Kidney (tissue), 22 donors: ENCODE measurements at places on chromosomes 7 and 10. TPM values are rescaled to one million over a fixed set of nuclear protein-coding genes. Genes with fewer than 3 reads are reported as not detected.

The BHLHA15 gene
- 3.1 TPM for total RNA-seq

The NKX2-3 gene
- not detected for total RNA-seq

The GDF2 gene
- total RNA-seq = not detected

The NODAL gene
- total RNA-seq = not detected

The SFTPD gene
- 1.7 TPM for total RNA-seq

The CLDN12 gene
- total RNA-seq = 43.8 TPM

The FXYD4 gene
- total RNA-seq = 109 TPM

The HECW1 gene
- total RNA-seq = 0.50 TPM

The PRPS1L1 gene
- not detected for total RNA-seq

The TAC1 gene
- 2.0 TPM for total RNA-seq

DNA sequence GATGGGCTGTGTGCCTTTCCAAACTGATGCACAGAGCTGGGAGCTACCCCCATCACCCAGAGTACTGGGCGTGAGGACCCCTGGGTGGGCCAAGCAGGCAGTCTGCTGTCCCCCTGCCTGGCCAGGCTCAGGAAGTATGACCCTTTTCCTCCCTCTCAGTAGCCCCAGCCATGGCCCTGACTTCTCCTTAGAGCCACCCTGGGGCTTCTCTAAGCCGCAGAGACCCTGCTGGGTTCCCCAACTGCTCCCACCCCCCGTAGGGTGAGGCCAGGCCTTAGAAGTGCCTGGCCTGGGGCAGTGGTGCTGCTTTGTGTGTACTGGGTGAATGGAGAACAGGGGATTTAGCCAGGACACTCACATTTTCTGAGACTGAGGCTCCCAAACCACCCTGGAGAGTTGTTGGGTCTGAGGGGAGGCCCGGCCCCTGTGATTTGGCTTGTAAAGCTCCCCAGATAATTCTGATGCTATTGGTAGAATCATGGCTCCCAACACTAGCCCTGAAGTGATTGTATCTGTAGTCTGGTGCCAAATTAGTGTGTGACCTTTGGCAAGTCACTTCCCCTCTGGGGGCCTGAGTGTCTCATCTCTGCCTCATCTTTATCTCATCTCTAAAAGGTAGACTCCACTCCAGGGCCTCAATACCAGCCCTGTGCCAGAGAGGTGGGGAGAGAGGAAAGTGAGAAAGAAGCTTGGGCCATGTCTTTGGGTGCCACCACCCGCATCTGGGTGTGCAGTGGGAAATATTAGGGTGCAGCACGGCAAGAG, 99.7 kb upstream of the PPIF start:
- no peak overlapping the region for H3K4me3 ChIP-seq
- H3K36me3 ChIP-seq = no peaks in the 10 kb centered on the region
- peak overlapping the region; percentile 60 for H3K27ac ChIP-seq
- no peaks in the 10 kb centered on the region for H3K27me3 ChIP-seq
- peaks cover 51% of the 10 kb centered on the region for H3K4me1 ChIP-seq

- no peaks in the 10 kb centered on the region for H3K27me3 ChIP-seq
- H3K4me3 ChIP-seq = peak overlapping the region; percentile 95
- no peaks in the 10 kb centered on the region for H3K4me1 ChIP-seq
- peaks cover 7% of the 10 kb centered on the region for H3K36me3 ChIP-seq
- peak overlapping the region; percentile 98 for H3K27ac ChIP-seq
Observed at GRCh38 chr7:10939237-10939910, 34.3 kb upstream of the PHF14 start.

DNA sequence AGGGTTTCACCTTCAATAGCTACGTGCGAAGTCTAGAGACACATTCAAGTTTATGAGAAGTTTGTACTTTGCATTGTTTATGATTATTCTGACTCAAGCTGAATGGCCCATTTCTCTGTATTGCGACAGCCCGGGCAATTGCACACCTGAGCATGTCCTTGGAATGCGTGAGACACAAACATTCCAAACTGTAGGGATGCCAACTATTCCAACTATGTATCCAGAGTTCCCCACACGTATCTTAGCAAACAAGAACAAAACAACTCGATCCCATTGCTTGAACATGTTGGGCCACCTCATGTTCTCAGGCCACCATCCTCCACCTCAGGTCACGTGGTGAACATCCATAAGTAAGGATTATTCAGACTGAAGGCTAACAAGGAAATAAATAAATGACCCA, 51.4 kb upstream of the EGFR start:
- no peaks in the 10 kb centered on the region for H3K36me3 ChIP-seq
- H3K4me3 ChIP-seq = no peak overlapping the region
- H3K27ac ChIP-seq = no peak overlapping the region
- peaks cover 2% of the 10 kb centered on the region for H3K4me1 ChIP-seq
- DNase-seq = peak; percentile 57
- no peaks in the 10 kb centered on the region for H3K27me3 ChIP-seq

GRCh38 chr10:49397036-49397999, 1.4 kb upstream of the DRGX start:
- H3K4me1 ChIP-seq = peaks cover 2% of the 10 kb centered on the region
- no peaks in the 10 kb centered on the region for H3K36me3 ChIP-seq
- H3K27me3 ChIP-seq = peaks cover 60% of the 10 kb centered on the region
- H3K4me3 ChIP-seq = no peak overlapping the region
- H3K27ac ChIP-seq = no peak overlapping the region

DNA sequence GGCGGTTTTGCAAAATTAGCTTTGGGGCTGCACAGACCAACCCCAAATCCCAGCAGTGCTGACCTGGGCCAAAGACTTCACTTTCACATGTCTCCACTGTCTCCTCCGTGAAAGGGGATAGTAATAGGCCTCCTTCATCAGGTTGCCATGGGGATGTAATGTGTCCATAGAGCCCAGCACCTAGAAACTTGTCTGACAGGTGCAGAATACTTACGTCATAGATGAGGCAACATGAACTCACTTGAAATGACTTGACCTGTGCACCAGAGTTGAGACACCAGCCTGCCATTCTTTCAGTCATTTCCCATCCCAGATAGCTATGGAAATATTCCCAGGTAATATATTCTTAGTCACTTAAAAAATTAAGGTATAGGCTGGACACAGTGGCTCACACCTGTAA, 94.2 kb downstream of the INSYN2A start:
- no peak overlapping the region for H3K4me3 ChIP-seq
- H3K27ac ChIP-seq = no peak overlapping the region
- DNase-seq = no peak
- peaks cover 3% of the 10 kb centered on the region for H3K36me3 ChIP-seq

- H3K36me3 ChIP-seq = no peaks in the 10 kb centered on the region
- no peak overlapping the region for H3K4me3 ChIP-seq
- DNase-seq = no peak
Observed at GRCh38 chr10:56902554-56902953, 541.5 kb upstream of the ZWINT start.

- H3K4me3 ChIP-seq = no peak overlapping the region
- H3K27ac ChIP-seq = no peak overlapping the region
- no peak for DNase-seq
Observed at GRCh38 chr7:143305423-143306070, 10.4 kb upstream of the CLCN1 start.

DNA sequence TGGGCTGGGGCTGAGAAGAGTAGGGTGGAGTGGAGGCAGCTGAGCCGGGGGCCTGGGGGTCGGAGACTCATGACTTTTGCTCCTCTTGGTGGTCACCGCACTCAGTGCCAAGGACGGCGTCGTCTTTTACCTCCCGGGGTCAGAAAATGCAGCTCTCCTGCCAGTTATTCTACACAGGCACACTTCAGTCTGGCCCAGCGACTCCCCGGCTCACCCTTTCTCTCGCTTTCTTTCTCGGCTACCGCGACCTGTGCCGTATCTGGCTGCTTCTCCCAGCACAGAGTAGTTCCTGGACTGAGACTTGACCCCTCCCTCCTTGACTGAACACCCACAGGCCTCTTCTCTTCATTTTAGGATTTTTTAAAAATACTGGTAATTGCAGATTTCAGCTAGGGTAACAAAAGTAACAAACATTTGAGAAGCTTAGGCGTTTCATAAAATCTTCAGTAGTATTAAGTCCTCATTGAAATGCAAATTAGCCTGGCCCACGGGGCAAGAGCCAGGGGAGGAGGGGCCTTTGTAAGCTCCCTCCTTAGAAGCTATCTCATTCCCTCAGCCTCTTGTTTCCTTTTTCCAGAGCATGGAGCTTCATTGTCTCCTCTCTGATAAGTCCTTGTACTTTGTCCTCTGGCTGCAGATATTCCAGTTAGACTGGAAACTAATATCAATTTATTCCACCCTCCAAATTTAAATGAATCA, 1.1 kb upstream of the PRLHR start:
- peaks cover 21% of the 10 kb centered on the region for H3K27me3 ChIP-seq
- no peak overlapping the region for H3K27ac ChIP-seq
- H3K36me3 ChIP-seq = no peaks in the 10 kb centered on the region
- DNase-seq = no peak

GRCh38 chr7:2518737-2519118, 846 bp upstream of the LFNG start:
- H3K27me3 ChIP-seq = no peaks in the 10 kb centered on the region
- H3K27ac ChIP-seq = peak overlapping the region; percentile 47
- H3K36me3 ChIP-seq = no peaks in the 10 kb centered on the region
- peaks cover 28% of the 10 kb centered on the region for H3K4me1 ChIP-seq
- DNase-seq = no peak

DNA sequence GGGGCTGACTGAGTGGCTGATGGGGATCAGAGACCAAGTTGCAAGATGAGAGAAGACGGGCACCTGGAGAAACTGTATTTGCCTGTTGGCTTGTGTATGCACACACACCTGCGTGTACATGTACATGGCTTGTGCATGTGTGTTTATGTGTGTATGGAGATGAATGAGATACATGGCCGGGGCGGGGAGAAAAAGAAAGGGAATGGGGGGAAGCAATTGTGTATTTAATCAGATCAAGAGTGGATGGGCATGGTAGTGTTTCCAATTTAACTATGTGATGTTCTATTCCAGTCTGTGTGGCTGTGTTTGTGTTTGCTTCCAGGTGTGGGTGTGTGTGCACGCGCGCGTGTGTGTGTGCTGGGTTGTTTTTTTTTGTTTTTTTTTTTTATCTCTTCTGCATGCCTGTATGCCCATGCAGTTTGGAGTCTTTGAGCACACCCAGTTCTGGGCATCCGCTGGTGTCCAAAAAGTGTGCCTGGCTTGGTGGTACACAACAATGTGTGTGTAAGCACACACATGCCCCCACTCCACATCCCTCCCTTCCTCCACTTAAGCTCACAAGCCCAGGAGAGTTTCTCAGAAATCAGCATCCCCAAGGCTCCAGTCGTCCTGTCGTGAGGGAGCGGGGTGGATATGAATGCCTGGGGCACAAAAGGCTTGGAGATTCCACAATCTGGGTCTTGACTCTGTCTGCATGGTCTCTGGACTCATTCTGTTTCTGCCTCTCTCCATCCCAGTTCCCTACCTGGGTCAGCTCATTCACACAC, 2.5 kb upstream of the VGF start:
- H3K36me3 ChIP-seq = no peaks in the 10 kb centered on the region
- H3K27me3 ChIP-seq = peaks cover 66% of the 10 kb centered on the region
- DNase-seq = no peak
- no peaks in the 10 kb centered on the region for H3K4me1 ChIP-seq
- H3K27ac ChIP-seq = no peak overlapping the region

GRCh38 chr10:103578782-103579382, 85.4 kb downstream of the NEURL1 start:
- no peaks in the 10 kb centered on the region for H3K36me3 ChIP-seq
- H3K27ac ChIP-seq = no peak overlapping the region
- no peaks in the 10 kb centered on the region for H3K4me1 ChIP-seq
- no peak overlapping the region for H3K4me3 ChIP-seq
- no peaks in the 10 kb centered on the region for H3K27me3 ChIP-seq
- DNase-seq = peak; percentile 63

GRCh38 chr10:13593535-13593934, 6.8 kb downstream of the PRPF18 start:
- no peak overlapping the region for H3K27ac ChIP-seq
- H3K27me3 ChIP-seq = no peaks in the 10 kb centered on the region
- no peaks in the 10 kb centered on the region for H3K4me1 ChIP-seq
- no peak overlapping the region for H3K4me3 ChIP-seq

DNA sequence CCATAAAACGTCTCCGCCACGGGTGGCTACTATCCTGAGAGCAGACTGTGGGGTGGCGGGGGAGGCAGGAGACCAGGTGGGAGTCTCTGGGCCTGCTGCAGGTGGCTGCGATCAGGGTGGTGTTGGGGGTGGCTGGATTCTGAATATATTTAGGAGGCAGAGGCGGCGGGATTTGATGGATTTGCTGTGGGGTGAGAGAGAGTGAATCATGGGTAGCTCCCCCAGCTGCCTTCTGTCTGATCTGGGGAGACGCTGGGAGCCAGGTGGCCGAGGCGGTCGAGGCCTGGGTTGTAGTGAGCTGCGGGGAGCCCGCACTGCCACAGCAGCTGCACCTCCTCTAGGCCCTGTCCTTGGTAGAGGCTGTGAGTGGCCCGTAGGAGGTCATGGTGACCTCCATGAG, 48.2 kb upstream of the PFKFB3 start:
- H3K4me1 ChIP-seq = no peaks in the 10 kb centered on the region
- no peak for DNase-seq
- no peaks in the 10 kb centered on the region for H3K36me3 ChIP-seq
- no peaks in the 10 kb centered on the region for H3K27me3 ChIP-seq

DNA sequence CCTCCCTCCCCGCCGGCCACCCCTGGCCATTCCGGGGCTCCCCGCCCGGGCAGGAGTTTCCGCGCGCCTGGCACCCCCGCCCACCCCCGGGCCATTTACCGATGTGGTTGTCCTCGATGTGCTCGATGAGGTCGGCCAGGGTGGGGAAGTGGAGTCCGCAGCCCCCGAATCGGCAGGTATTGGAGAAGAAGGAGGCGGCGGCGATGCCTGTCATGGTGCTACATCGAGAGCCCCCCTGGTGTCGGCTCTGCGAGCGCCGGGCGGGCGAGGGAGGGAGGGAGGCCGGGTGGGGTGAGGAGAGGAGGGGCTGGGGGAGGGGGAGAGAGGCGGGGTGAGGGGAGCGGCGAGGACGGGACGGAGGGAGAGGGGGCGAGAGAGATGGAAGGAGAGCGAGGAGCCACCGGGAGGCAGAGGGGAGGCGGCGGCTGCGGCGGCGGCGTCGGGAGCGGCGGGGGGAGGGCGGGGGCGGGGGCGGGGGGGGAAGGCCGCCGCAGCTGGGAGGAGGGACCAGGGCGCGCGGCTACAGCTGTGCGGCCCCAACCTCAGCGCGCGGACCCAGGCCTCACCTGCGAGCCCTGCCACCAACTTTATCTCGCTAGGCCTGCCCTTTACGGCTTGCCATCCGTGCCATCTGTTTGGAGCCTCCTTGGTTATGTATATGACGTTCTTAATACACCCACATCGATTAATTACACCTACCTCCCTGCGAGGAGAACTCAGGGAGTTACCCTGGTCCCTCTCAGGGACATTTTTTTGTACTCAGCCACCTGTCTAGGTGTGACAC, at the start of gene JAZF1:
Gene JAZF1 (minus strand): TSS at position 432 of the 784 bp plus-strand sequence.
- peaks cover 5% of the 10 kb centered on the region for H3K4me1 ChIP-seq
- no peaks in the 10 kb centered on the region for H3K27me3 ChIP-seq
- H3K27ac ChIP-seq = no peak within 1 kb of the TSS
- peak within 1 kb of the TSS; percentile 51 for H3K4me3 ChIP-seq
- no peaks in the 10 kb centered on the region for H3K36me3 ChIP-seq

- no peaks in the 10 kb centered on the region for H3K27me3 ChIP-seq
- DNase-seq = peak; percentile 57
- H3K27ac ChIP-seq = peak overlapping the region; percentile 100
- H3K4me1 ChIP-seq = peaks cover 4% of the 10 kb centered on the region
Observed at GRCh38 chr10:12041766-12042408, 722 bp downstream of the UPF2 start.
